Spleen (tissue), 13 donors: ENCODE measurements at places on chromosomes 16 and 17. TPM values are rescaled to one million over a fixed set of nuclear protein-coding genes. Genes with fewer than 3 reads are reported as not detected.

DNA sequence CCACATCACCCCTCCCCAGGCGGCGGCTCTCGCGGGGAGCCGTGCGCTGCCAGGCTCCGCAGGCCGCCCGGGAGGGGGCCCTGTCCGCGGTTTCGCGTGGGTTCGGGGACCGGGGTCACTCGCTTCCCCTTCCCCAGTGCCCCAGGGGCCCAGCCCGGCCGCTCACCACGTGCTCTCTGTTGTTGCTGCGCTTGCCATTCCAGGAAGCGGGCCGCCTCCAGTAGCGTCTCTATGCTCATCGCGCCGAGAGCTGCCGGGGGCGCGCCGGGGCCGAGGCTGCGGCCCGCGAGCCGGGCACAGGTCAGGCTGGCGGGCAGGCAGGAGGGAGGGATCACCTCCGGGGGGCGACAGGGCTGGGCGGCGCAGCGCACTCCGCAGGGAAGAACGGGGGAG, 390 bp downstream of the MNT start:
- peak; percentile 95 for DNase-seq

- DNase-seq = no peak
These were observed 483.7 kb downstream of the SOX9 start for GRCh38 chr17:72604518-72604917.

DNA sequence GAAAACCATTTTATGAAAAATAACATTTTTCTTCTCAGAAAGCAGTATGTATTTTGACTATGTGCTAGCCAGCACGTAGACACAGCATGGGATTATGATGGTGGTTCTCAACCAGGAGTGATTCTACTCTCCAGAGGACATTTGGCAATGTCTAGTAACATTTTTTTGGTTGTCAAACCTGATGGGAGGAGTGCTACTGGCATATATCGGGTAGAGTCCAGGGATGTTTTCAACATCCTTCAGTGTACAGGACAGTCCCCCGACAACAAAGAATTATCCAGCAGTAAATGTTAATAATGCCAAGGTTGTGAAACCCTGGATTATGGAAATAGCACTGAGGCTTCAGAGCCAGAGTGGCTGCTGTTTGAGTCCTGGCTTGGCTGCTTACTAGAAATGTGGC, 27.7 kb downstream of the AP2B1 start:
- DNase-seq = no peak

DNA sequence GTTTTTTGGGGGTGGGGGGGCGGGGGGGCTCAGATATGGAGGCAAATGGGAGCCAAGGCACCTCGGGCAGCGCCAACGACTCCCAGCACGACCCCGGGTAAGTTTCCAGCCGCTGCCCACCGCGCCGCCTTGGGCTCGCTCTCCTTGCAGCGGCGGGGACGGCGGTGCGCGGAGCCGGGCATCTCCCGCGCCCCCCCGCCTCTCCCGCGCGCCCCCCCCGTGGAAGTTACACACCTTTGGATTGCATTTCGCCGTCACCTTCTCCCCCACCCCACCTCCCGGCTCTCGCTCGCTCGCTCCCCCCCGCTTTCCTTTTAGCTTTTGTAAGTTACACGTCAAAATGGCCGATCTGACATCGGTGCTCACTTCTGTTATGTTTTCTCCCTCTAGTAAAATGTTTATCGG, 387 bp downstream of the MSI2 start:
- DNase-seq = no peak

DNA sequence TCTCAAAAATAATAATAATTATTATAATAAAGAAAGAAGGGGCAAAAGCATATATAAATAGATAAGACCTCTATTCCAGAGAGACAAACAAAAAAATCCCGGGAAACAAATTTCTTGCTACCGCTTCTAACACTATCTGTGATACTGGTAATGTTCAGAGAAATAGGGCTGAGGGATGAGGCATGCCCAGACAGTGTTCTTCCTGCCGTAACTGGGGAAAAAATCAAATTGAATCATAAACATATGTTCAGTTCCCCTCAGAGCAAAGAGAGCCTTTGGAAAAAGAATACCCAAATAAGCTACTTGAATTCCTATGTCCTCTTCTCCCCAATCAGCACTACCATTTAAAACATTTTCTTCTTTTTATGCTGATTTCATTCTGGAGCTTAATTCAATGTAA, 688.0 kb downstream of the KCNJ2 start:
- no peak for DNase-seq

- DNase-seq = peak; percentile 58
These were observed 23.6 kb downstream of the RAB11FIP4 start for GRCh38 chr17:31415004-31415454.

GRCh38 chr17:77485089-77485833, 344.5 kb downstream of the SEC14L1 start:
- no peak for DNase-seq

DNA sequence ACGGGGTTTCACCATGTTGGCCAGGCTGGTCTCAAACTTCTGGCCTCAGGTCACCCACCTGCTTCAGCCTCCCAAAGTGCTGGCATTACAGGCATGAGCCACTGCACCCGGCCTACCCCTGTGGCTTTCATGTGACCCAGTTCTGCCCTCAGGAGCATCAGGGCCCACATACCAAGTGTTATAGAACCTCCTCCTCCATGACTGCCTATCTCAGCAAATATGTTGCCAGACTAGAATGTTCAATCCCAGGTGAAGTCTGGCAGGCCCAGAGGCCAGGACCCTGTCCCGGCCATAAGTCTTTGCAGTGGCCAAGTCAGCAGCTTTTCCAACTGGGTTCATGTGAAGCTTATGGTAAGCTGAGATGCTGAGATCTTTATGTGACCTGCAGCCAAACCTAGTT, 9.8 kb upstream of the SMPD3 start:
- no peak for DNase-seq

DNA sequence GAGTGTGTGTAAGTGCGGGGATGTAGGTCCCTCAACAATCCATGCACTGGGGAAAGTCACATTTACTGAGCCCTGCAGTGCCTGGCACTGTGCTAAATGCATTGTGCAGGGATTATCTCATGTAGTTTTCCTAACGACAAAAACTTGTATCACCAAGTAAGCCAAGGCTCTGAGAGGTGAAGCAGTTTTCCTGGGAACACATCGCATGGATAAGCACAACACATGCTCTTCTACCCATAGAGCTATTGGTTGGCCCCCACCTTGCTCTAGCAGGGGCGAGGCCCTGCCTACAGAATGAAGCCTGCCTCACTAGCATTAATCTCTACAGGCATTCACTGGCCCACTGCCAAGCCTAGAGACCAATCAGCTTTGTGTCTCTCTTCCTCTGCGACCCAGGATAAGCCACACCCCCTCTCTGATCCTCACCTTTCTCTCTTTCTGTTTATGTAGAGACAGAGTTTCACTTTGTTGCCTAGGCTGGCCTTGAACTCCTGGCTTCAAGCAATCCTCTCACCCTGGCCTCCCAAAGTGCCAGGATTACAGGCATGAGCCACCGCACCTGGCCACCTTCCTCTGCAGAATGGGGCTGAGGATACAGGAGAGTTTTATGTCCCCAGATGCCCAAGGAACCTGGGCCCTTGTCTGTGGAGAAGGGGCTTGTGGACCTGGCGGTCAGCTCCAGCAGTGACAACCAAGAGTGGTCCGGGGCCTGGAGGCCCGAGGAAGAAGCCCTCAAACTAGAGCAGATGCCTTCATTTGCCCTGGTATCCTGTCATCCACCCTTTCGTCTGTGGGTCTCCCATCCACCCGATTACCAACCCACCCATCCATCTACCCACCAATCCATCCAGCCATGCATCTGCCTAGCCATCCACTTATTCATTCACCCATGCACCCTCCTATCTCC, 12.8 kb downstream of the CDH16 start:
- DNase-seq = peak; percentile 37

DNA sequence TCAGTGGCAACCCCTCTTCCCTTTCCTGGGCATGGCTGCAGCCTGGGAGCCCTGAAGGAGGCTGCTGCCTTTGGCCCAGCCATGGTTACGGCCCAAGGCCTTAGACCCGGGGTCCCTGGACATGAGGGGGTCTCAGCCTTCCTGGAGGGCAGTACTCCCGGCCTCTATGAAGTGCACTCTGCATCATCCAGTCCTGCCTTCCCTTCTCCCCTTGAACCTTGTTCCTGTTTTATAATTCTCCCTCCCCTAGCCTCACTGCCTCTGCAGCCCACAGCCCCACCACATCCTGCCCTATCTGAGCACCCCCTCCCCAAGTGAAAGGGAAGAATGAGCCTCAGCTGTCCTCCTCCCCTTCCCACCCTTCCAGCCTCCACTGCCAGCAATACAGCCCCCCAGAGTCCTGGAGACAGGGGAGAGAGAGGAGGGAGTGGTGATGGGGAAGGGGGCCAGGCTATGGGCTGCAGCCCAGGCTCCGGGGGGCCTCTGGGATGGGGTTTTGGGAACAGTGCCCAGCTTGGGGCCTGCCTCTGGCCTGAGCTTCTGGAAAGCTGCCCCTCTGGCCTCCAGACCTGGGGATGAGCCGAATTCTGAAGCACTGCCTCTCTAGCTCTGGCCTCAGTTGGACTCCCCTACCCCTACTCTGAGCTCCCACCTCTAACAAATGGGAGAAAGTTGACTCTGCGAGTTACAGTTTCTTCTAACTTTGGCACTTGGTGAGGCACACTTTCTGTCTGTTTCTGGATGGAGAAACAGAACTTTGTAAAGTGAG, 7.6 kb downstream of the CCR7 start:
- peak; percentile 65 for DNase-seq

GRCh38 chr17:10305398-10305797, 67.4 kb downstream of the MYH13 start:
- DNase-seq = no peak

DNA sequence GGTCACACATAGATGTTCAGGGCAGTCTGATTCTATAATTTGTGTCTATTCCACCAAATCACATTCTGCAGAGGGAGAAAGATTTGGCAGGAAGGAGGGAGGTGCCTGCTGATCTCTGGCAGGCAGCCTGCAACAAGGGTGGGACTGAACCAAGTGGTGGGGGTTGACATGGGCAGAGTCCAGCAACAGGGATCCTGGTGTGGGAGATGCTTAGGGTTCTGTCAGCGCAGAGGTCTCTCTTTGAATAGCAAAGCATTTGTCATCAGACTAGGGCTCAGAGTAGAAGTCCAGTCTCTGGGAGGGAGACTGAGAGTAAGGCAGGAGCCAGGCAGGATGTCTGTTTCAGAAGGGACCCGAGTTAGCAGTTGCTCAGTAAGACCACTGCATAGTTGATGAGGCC, 94.6 kb downstream of the UTP18 start:
- DNase-seq = no peak

- DNase-seq = no peak
These were observed 5.6 kb downstream of the TMEM238L start for GRCh38 chr17:10798332-10798749.

DNA sequence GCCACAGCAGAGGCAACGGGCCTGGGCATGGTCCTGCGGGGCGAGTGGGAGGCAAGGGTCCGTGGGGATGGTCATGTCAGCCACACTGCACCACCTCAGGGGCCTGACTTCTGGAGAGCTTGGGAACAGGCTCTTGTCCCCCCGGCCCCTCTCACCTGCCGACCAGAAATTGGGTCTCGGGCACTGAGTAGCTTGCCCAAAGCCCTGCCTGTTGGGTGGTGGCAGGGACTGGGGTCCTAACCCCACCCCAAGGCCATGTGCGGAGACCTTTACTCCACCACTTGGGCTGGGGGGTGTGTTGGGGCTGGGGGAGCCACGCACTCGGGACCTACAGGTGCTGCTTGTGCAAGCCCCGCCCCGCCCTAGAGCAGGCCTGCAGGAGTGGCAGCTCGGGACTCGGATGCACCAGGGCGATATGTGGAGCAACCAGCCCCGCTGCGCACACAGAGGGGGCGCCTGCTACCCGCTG, 24.2 kb upstream of the CHMP6 start:
- DNase-seq = peak; percentile 75

- peak; percentile 80 for DNase-seq
These were observed 28.4 kb upstream of the TMC5 start for GRCh38 chr16:19389246-19389645.

DNA sequence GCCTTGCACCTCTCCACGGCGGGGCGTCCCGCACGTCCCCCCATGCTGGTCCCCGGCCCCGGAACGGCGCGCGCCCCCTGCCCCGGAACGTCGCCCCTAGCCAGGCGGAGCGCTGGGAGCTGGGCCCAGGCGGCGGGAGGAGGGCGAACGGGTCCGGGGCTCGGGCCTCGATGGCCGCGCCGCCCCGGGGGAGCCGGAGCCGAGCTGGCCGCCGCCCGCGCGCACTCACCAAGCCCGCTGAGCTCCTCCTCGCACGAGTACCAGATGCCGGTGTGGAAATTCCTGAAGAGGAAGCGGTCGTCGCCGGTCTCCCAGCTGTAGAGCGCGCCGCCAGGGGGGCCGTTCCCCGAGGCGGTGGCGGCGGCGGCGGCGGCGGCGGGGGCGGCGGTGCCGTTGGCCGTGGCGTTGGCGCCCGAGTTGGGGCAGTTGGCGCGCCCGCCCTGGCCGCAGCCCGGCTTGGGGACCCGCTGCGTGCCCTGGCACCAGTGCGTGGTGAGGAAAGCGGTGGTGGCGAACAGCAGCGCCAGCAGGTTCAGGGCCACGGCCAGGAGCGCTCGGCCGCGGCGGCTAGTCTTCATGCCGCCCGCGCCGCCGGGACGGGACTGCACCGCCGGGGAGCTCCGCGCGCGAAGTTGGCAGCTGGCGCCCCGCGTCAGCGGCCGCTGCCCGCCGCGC, 530 bp downstream of the GSG1L start:
- peak; percentile 52 for DNase-seq

DNA sequence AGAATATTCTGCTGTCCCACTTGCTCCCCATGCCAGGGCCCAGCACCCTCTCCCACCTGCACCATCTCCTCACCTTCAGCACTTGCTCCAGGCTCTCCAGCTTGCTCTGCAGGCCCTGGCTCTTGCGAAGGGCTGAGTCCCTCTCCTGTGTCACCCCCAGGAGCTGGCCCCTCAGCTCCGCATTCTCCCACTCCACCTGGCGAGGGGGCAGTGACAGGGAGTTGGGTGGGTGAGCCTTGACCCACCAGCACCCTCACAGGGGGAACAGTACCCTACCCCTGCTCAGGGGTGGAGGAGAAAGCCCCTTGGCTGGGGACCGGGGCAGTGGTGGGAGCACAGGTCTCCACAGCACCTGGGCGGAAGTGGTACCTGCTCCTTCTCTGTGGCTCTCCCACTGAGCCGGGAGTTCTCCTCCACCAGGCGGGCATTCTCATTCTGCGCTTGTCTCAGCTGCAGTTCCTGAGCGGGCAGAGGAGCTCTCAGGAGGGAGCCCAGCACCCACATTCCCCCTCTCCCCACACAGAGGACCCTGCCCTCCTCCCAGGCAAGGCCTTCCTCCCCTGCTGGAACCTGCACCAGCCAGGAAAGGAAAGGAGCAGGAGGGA, 5.9 kb downstream of the TSPOAP1 start:
- DNase-seq = peak; percentile 69

Gene JPH3
- total RNA-seq = not detected

Gene CHD9NB
- total RNA-seq = not detected

Gene ZG16B
- 2.5 TPM for total RNA-seq

Gene KRT9
- not detected for total RNA-seq

Gene MT4
- not detected for total RNA-seq

Gene OR3A3
- total RNA-seq = 0.60 TPM

Gene MT1E
- 33.6 TPM for total RNA-seq

Gene PIK3R6
- 8.9 TPM for total RNA-seq

Gene CD300C
- 10.0 TPM for total RNA-seq

Gene CLEC10A
- 10.3 TPM for total RNA-seq
